ENCODE measurements at places on chromosomes 4 and X. TPM values are rescaled to one million over a fixed set of nuclear protein-coding genes. Genes with fewer than 3 reads are reported as not detected.

GC gene
- total RNA-seq = not detected

RHOXF2 gene
- total RNA-seq = not detected

ZNF827 gene
- 31.1 TPM for total RNA-seq

FRMPD3 gene
- total RNA-seq = not detected

USP51 gene
- total RNA-seq = 1.2 TPM

ADH7 gene
- not detected for total RNA-seq

- no peak overlapping the region for H3K4me3 ChIP-seq
- no peaks in the 10 kb centered on the region for H3K4me1 ChIP-seq
- peaks cover 14% of the 10 kb centered on the region for H3K27me3 ChIP-seq
- H3K27ac ChIP-seq = no peak overlapping the region
Measured at GRCh38 chr4:185778307-185778706, 33.7 kb downstream of the SORBS2 start.

DNA sequence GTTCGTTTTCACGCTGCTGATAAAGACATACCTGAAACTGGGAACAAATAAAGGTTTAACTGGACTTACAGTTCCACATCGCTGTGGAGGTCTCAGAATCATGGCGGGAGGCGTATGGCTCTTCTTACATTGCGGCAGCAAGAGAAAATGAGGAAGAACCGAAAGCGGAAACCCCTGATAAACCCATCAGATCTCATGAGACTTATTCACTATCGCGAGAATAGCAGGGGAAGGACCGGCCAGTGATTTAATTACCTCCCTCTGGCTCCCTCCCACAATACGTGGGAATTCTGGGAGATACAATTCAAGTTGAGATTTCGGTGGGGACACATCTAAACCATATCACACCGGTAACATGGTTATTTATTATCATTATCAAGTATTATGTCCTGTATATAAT lies 2204.5 kb downstream of the ARAP2 start:
- H3K36me3 ChIP-seq = no peaks in the 10 kb centered on the region
- no peaks in the 10 kb centered on the region for H3K27me3 ChIP-seq
- no peak overlapping the region for H3K4me3 ChIP-seq
- H3K4me1 ChIP-seq = no peaks in the 10 kb centered on the region
- no peak for DNase-seq

DNA sequence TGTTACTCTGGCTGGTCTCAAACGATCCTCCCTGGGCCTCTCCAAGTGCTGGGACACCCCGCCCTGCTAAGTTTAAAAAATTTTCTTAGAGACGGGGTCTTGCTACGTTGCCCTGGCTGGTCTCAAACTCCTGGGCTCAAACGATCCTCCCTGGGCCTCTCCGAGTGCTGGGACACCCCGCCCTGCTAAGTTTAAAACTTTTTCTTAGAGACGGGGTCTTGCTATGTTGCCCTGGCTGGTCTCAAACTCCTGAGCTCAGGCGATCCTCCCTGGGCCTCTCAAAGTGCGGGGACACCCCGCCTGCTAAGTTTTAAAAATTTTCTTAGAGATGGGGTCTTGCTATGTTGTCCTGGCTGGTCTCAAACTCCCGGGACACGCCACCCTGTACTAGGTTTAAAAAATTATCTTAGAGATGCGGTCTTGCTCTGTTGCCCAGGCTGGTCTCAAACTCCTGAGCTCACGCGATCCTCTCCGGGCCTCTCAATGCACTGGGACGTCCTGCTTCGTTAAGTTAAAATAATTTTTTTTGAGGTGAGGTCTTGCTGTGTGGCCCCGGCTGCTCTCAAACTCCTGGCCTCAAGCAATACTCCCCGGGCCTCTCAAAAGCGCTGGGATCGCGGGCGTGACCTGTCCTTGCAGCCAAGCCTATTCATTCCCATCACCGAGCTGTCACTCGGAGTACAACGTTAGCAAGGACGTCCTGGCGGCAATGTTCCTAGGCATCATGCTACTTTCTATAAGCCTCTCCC lies 1.1 kb downstream of the SLC25A6 start:
- peak overlapping the region; percentile 91 for H3K4me3 ChIP-seq
- H3K36me3 ChIP-seq = peaks cover 63% of the 10 kb centered on the region
- no peak for DNase-seq
- peak overlapping the region; percentile 97 for H3K27ac ChIP-seq
- H3K27me3 ChIP-seq = no peaks in the 10 kb centered on the region
- peaks cover 51% of the 10 kb centered on the region for H3K4me1 ChIP-seq

DNA sequence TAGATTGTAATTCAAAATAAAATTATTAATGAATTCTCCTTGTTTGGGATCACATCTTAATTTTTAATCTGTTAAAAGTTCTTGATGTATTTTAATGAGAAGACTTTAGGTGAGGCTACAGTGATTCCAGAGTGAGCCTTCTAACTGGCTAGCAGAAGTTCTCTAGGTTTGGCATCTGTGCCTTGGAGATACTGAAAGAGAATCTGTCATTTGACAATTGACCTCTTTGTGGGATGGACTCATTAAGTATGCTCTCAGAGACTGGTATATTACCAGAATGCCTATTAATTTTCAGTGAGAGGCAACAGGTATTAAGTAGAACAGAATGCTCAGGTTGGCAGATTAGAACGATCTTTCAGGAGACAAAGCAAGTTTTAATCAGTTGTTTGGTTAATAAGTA lies 10.2 kb downstream of the CCNG2 start:
- no peaks in the 10 kb centered on the region for H3K27me3 ChIP-seq
- H3K36me3 ChIP-seq = peaks cover 51% of the 10 kb centered on the region
- DNase-seq = no peak

DNA sequence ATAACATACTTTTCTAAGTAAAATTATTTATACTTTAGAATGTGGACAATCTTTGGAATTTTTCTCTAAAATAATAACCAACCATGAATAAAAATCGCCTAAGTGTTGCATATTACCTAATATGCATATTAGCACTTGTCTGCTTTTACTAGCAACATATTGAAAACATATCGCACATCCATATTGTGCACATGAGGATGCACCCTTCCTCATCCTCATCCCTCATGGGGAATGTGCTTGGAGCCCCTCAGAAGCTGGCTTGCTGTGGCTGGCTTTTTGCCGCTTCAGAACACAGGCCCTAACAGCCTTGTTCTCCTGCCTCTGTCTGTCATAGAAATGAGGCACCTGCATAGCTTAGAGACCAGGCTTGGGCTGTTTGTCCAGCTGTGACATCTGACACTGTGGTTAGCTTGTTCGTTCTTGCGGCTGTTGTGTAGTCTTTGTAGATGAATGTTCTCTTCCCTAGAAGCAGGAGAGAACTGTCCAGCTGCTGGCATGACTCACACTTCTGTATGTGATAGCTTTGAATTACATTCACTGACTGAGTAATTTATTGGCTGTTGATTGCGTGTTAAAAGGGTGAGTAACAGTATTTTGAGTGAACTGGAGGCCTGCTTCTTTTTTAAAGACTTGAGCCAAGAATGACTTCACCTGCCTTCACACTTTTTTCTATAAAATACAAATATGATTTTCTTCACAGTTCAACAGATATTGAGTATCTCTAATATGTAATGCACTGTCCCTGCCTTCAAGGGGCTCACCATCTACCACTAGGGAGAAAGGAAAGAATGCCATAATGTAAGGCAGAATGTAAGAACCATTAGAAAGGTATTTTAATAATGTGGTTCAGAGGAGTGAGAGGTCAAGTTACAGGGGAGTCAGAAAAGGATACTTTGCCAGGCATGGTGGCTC lies 81.9 kb downstream of the HMGB2 start:
- no peak overlapping the region for H3K27ac ChIP-seq
- H3K27me3 ChIP-seq = no peaks in the 10 kb centered on the region
- H3K4me1 ChIP-seq = peaks cover 4% of the 10 kb centered on the region

DNA sequence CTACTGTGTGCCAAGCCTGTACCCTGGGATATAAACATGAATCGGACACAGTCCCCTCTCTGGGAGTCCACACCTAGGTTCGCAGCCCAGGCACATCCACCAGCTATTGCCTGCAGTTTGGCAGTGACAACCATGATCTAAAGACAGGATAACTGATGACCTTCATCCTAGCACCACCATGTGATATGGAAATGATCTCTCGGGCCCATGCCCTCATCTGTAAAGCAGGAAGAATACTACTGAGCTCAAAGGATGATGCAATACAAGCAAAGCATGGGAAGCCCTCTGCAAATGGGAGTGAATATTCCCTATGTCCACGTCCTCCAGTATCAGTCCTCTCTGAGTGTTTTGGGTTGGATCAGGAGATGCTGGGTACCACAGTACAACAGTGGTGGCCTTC lies 80.9 kb upstream of the MSX1 start:
- H3K27ac ChIP-seq = no peak overlapping the region
- no peak for DNase-seq
- H3K36me3 ChIP-seq = no peaks in the 10 kb centered on the region

DNA sequence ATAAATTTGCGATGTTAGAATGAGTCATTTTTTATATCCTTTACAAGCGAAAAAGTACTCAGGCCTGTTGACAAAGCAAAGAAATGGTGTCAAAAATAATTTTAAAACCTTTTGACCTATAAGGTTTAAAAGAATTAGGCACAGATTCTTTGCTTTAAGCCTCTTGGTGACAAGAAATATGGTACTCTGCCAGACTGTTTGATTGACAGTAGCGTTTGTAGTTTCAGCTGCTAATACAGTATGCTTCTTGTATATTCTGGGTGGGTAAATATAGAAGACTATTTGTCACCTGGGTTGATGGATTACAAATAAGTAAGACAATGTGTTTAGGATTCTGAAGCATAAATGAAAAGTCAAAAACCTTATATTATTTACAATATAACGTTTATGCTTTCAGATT lies 193.1 kb upstream of the PITX2 start:
- no peak overlapping the region for H3K4me3 ChIP-seq
- no peak overlapping the region for H3K27ac ChIP-seq
- no peaks in the 10 kb centered on the region for H3K36me3 ChIP-seq
- DNase-seq = no peak
